Stimulated activated CD4-positive, alpha-beta T cell treated with anti-CD3 and anti-CD28 coated beads, Interleukin-4, amount 100 ng/mL, for 1 hour (primary cell): ENCODE measurements at places on chromosomes 5 and 9.

DNA sequence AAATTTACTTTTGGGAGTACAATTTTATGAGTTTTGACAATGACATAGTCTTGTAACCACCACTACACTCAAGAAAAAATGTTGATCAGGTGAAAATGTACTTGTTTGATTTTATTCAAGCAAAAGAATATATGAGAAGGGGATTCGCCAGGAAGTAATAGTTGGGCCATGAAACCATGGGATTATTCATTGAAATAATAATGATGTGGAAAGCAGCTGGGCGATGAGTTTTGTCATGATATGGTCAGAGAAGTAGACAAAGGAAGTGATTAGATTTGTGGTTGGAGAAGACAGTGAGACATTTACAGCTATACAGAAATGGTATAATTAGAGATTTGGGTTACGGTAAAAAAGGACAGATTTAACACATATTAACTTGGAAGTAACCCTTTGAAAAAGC is 11.2 kb downstream of the HMGCR start:
- no peak for DNase-seq

DNA sequence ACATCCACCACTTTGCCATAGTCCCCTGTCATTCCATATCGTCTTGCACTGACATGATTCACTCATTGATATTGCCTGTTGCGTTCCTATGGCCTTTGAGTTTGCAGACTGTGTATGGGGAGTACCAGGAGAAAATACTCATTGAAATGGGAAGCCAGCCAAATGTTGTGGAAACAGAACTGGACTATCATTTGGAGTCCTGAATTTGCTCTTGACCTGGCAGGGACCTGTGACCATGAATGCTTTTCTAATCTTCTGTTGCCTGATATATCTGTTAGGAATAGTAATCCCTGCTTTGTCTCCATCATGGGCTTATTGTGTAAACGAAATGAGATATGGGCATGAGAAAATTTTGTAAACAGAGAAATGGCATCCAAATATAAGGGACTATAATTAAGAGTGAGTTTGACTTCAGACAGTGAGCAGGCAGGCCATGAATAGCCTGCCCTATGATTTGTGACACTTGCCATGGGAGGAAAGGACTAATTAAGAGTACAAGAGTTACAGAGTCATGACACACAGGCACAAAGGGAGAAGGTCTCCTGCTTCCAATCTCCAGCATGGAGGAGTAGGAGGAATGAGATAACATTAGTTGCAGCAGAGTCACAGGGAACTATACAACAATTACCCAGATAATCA is 572.9 kb upstream of the SGCD start:
- DNase-seq = no peak

GRCh38 chr5:149790276-149790675 is 60.2 kb downstream of the PPARGC1B start:
- DNase-seq = no peak

DNA sequence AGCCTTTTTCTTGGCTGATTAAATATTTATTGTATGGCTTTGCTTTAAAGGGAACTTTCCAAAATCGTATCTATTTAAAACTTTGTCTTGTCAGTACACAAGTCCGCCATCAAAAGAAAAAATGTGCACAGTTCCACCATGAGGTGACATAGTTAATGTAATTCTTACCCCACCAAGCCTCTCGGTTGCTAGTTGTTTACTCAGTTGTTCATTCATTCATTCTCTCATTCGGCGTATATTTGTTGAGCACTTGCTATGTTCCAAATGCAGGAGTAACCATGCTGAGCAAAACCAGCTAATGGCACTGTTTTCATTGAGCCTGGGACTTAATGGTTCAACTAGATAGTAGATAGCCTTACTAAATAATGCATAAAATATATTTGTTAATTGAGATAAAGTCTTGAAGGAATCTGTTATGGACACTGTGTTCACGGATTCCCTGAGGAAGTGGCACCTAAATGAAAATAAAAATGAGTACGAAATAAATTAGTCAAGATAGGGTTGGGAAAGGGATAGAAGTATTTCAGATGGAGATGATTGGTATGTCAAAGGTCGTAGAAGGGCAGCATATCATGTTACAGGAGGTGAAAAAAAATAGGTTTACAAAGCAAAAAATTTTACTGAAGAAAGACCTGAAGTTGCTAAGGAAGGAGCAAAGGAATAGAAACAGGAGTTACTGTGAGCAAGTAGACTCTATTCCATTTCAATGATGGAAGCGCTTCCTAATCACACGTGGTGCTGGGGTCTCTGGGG is 1.5 kb downstream of the DCAF10 start:
- DNase-seq = no peak

DNA sequence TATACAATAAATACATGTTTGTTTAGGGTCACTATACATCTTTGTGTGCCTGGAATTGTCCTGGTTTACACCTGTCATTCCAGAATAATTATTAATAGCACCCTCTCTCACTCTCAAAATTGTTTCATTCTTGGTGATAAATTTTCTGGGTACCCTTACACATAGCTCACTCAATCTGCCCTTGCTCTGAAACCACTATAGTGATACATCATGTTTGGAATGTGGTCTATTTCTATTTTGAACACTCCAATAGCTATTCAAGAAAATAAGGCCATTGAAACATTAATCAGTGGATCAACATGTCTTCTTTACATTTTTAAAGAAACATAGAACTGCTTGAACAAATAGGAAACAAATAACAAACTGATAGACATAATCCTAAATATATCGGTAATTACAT is 158.7 kb downstream of the ARRDC3 start:
- no peak for DNase-seq

DNA sequence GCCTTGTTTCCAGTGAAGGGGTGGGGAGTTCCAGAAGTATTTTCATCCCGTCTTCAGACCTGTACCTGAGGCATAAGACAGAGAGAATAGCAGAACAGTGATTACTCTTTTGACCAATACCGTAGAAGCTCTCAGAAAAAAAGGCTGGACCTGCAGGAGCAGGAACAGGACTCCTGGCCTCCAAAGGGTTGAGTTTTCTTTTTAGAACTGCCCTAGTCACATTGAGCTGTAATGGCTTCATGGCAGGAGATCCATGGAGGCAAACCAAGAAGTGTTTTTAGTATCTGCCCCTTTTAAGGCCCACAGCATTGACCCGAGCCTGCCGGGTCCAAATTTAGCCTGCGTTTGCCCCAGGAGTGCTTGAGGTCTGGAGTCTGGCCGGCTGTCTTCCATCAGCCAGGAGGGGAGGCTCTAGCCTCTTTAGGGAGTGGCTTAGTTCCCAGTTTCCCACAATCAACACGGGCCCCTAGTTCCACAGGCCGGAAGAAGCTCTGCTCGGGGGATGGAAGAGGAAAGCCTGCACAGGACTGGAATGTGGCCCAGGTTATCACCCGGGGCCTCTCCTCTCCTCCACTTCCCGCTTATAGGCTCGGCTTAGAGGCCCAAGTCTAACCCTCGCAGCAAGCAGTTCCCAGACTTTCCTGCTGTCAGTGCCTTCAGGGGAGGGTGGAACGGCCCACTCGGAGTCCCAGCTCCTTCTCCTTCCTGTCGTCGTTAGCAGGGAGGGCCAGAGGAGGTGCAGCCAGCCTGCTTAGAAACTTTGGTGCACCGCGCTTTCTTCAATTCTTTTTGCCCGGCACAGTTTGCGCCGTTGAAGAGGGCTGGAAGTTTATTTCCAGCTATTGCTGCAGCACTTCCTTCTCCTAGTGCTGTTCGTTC is 80.7 kb downstream of the C9orf152 start:
- DNase-seq = no peak
